ENCODE measurements at places on chromosomes 16 and 17.
A peak's percentile ranks its signal among the peaks of the same experiment; 100 is the strongest.

DNA sequence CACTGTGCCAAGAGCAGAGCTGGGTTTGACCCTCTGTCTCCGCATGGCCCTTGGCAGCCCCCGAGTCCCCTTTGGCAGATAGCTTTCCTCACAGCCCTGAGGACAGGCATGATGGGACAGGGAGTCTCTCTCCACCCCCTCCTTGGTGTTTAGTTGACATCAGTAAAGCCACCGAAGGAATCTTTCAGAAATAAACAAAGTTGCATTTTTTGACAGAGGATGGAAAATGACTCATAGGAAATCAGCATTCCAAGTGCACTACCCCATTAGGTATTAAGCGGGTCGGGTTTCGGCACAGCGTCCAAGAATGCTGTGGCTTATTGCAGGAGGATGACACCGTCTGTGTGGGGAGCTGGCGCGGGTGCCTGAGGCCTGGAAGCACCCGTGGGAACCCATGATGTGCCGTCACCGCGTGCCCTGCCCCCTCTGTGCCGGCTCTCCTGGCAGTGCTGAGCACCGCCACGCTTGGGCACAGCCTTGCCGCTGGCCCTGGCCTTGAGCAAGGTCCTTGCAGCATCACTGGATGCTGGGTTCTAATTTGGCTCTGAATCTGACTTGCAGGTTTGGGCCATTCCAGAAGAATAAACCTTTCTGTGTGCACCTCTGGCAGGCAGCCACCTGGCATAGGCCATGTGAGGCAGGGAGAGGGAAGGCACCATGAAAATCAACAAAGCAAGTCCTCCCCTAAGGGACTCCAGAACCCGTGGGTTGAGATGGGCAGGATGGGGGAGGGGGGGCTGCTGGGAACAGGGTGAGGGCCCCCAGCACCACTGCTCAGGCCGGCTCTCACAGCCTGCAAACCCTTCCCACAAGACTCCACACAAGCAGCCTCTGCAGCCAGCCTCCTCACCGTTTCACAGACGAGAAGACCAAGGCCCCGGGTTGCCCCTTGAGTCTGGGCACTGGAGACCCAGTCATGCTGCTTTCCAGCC is 50.5 kb upstream of the ZNF469 start:
- DNase-seq = no peak

- no peak for DNase-seq
Measured at GRCh38 chr17:245020-245419, 63.6 kb upstream of the DOC2B start.

GRCh38 chr17:76276069-76276431 is 10.9 kb downstream of the UBALD2 start:
- DNase-seq = no peak

DNA sequence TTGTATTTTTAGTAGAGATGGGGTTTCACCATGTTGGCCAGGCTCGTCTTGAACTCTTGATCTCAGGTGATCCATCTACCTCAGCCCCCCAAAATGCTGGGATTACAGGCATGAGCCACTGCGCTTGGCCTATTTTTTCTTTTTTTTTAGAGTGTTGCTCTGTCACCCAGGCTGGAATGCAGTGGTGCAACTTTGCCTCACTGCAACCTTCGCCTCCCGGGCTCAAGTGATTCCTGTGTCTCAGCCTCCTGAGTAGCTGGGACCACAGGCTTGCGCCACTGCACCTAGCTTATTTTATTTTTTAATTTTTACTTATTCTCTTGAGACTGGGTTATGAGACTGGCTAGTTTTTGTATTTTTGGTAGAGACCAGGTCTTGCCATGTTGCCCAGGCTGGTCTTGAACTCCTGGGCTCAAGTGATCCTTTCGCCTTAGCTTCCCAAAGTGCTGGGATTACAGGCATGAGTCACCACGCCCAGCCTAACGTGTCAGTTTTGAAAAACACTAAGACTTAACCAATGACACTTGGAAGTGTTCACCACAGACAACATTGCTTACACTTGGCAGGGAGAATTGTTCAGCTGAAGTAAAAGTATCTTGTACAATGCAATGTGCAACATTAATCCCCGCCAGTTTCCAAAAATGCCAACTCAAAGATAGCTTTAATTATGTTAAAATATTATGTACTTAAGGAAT is 26.9 kb downstream of the ATAD5 start:
- no peak for DNase-seq

DNA sequence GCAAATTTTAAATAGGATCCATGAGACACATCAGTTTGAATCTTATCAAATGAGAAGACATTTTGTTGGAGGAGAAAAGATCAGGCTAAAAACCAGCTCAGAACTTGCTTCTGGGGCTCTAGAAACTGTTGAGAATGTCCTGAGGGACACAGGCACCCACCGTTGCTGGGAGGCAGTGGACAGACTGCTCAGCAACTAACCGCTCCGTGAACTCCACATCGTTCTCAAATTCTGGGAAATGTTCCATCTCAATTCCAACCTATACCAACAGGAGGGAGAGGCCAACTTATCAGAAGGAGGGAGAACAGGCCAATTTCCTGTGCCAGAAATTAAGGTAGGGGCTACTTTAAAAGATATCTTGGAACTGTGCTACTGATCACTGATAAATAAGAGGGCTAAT is 8.3 kb downstream of the TAT start:
- DNase-seq = no peak

GRCh38 chr17:5437721-5438317 is 1.1 kb downstream of the C1QBP start:
- no peak for DNase-seq

DNA sequence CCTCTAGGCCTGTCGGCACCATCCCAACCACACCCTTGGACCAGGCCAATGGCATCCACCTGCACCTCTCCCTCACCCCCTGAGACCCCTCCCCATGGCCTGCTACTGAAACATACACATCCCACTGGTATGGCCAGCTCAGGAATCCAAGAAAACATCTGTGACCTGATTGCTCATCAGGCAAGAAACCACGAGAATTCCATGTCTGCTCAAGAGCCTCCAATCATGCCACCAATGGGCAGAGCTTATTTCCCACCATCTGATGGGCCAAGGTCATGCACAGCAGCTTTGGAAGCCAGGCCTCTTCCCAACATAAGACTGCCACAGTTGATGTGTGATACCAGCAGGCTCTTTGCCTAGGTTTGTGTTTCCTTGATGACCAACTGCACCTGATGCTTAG is 190.1 kb downstream of the C16orf78 start:
- no peak for DNase-seq

GRCh38 chr16:12449795-12450194 is 353.9 kb downstream of the CPPED1 start:
- no peak for DNase-seq

DNA sequence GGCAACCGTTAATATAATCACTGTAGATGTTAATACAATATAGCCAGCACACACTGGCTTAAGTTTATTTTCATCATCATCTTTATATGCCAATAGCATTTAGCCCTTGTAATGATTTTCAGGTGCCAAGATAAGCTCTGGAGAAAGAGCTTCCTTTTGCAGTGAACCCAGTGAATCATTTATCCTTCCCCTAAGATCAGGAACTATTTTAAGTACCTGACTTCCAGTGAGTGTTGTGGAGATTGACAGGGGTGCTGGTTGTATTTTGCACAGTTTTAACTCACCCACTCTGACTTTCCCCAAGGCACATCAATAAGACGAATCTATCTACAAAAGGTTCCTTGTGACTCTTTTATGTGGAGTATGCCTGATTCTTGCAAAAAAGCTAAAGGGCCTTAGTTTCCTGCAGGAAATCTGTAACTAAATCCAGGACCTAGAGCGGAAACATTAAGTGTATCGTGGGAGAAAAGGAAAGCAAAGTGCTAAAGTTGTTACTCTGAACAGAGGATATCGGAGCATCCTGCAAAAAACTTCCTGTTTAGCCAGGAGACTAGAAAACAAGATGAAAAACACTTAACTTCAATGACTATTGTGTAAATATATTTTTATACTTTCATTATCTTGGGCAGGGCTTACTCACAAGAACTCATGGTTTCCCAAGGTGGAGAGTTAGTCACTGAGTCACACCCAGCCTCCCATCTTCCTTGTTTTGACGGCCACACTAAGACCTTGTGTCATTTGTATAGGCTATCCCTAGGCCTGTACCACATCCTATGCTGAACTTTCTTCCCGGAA is 183.6 kb downstream of the MAP2K6 start:
- DNase-seq = no peak

- DNase-seq = peak; percentile 39
Measured at GRCh38 chr17:54900457-54901229, at the start of gene TOM1L1. TSS of gene TOM1L1 (plus strand) at chr17:54900852. CDS start at chr17:54900866, 14 bp downstream.

DNA sequence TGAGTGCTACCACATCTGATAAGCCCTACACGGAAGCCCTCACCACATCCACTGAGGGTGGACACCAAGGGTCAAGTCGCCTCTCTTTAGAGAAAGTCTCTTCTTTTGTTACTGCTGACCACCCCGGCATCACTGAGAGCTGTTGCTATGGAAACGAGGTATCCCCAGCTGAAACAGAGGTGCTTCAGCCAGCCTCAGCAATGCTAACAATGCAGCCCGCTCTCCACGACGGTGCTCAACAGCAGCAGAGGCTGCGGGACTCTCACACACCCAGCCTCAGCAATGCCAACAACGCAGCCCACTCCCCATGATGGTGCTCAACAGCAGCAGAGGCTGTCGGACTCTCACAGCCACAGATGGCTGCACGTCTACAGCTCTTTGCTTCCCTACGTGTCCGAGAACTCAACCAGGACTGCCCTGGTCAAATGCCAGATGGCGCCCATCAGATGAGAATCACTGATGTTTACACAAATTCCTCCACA is 41.4 kb downstream of the VPS53 start:
- no peak for DNase-seq

GRCh38 chr17:17681187-17681743 is at the start of gene RAI1:
TSS of gene RAI1 (plus strand) at chr17:17681458. CDS start at chr17:17792949, 111,491 bp downstream.
- DNase-seq = peak; percentile 74

DNA sequence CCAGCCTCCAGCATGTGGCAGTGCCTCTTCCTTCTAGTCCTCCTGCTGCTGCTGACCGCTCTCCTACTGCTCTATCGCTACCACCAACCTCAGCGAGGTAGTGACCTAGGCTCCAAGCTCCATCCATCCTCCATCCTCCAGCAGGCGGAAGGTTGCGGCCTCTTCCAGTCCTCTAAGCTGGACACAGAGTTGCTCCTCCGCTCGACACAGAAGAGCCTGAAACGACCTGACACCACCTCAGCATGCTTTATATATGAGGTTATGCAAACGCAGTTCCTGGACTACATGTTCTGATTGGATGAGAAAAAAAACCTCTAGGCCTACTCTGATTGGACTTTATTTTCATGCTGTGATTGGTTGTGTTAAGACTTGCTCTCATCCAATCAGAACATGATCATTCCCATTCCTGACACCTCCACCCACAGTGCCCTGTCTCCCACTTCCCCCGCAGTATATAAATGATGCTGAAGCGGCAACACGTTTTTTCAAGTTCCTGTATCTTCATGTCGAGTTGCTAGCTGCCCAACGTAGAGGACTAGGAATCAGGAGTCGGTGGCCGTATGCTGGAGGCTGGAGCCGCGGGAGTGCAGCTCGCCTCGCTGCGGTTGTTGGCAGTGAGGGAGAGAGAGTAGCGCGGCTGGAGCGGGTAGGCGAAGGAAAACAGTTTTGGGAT is 398.1 kb downstream of the KCNJ18 start:
- no peak for DNase-seq

- no peak for DNase-seq
Measured at GRCh38 chr16:69166221-69166833, 20.6 kb upstream of the SNTB2 start.

GRCh38 chr16:56425439-56425832 is at the start of gene AMFR:
TSS of gene AMFR (minus strand) at chr16:56425545. CDS start at chr16:56425327, 218 bp downstream.
- DNase-seq = peak; percentile 72

DNA sequence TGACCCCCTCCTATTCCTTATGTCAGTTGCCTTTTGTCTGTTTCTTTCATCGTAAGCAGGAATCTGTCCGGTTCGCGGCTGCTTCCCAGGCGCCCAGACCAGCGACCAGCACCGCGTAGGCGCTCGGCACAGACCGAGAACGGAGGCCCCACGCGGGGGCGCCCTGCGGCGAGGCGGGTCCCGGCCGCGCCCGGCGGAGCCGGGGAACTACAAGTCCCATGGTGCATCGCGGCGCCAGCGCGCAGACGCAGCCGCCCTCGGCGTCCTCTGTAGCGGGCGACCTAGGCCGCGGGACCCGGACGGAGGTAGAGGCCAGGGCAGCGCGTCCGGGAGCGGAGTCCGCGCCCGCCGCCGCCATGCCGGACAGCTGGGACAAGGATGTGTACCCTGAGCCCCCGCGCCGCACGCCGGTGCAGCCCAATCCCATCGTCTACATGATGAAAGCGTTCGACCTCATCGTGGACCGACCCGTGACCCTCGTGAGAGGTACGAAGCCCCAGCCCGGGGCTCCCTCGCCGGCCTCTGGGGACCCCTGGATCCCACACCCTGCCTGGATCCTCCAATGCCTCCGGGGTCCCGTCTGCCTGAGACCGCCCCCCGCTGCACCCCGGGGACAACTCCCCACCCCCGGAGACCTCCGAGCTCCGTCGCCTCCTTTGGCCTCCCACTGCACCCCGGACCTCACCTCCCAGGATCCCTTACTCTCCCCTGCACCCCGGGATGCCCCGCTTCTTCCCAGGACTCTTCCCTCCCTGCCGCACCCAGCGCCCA is at the start of gene NDUFB10:
TSS of gene NDUFB10 (plus strand) at position 270 of the 771 bp plus-strand sequence. CDS start at position 357, 87 bp downstream.
- peak; percentile 87 for DNase-seq

GRCh38 chr17:48438516-48439061 is 8.6 kb upstream of the SKAP1 start:
- no peak for DNase-seq

DNA sequence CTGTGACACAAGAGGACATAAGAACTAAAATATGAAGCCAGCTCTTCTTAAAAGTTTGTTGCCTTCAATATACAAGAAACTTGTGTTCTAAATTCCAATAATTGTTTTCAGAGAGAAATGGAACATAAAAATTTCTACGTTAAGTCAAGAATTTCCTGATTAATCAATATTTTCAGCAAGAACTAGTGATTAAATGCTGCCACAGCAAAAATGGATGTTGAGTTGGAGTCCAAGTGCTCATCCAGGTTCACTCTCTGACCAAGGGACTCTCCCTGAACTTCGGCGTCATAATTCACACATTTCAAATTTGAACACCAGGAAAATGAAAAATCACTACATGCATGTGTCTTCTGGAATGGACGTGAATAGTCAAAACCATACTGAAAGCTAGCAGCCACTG is 1263.6 kb upstream of the GOT2 start:
- no peak for DNase-seq

GRCh38 chr16:49348408-49349176 is 25.0 kb upstream of the C16orf78 start:
- DNase-seq = no peak

DNA sequence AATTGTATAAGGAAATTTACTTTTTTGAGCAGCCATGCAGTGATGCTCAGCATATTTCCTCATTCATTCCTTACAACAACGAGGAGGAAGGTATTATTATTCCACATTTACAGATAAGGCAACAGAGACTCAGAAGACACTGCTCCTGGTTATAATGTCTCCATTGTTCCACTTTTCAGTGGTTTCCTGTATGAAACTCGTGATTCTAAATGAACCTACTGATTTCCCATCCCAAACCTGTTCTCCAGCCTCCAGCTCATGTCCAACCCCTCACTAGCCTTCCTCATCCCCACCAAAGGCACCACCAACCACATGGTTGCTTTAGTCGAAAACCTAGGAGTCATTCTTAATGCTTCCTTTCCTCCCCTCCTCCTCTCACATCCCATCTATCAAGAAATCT is 12.5 kb upstream of the ERCC4 start:
- DNase-seq = no peak

- DNase-seq = no peak
Measured at GRCh38 chr17:46857600-46857999, 6.2 kb downstream of the WNT9B start.
